Tibial artery (tissue), 4 donors: ENCODE measurements at places on chromosomes 16 and 17.

GRCh38 chr16:77782694-77783093 is 5.7 kb upstream of the VAT1L start:
- no peak for DNase-seq

DNA sequence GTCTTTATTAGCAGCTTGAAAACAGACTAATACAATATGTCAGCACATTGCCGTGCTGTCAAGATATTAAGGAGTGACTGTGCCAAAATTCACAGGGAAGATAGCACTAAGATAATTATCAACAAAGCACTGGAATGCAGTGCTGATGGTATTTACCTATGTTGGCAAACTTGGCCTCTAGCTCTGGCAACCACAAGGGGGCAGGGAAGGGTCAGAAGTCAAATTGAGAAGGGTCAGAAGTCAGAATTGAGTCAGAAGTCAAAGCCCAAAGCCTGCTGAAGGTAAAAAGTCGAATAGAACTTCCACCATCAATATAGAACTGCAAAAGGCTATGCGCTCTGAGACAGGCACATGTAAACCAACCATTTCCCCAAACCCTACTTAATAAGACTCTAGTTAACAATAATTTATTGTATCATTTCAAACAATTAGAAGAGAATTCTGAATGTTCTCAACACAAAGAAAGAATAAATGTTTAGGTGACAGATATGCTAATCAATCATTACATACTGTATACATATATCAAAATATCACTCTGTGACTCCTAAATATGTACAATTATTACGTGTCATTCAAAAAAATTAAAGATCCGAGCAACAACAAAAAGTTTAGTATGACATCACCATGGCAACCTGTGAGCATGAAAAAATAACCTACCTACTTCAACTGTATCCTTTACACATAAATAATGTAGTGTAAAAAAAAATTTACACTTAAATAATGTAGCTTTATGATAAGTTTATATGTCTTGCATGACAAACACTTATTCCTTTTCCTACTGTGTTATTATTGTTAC is 916.1 kb downstream of the KCNJ2 start:
- no peak for DNase-seq

GRCh38 chr17:28783161-28783560 is 39.4 kb downstream of the TRAF4 start:
- DNase-seq, result no peak

DNA sequence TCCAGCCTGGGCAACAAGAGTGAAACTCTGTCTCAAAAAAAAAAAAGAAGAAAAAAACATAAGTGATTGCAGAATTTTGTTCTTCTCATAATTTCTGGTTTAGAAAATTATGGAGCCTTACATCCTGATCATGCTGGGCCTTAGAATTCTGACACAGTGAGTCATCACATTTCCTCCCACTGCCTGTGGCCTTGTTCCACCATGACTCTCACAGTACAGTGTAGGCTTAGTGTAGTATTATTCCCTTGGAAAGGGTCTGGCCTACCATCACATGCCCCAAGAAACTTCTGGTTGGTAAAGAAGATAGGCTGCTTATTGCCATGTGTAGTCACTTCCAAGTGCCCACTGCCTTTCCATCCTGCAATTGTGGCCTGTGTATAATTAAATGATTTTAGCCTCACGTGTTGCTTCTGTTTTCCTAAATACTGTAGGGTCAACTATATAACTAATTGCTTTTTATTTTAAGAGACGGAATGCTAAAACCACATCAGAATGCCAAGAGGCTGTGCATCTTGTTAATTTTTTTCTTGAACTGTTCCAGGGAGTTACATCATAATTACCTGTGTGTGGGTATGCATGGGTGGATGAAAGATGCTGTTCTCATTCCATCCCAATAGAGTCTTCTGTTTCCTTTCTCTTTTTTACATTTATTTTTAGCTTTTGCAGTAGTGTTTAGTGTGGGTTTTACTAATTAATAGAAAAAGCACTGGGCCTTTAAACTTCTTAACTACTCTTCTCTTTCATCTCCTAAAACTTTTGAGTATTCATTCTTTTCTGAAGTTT is 25.9 kb downstream of the OGFOD1 start:
- DNase-seq, result no peak

DNA sequence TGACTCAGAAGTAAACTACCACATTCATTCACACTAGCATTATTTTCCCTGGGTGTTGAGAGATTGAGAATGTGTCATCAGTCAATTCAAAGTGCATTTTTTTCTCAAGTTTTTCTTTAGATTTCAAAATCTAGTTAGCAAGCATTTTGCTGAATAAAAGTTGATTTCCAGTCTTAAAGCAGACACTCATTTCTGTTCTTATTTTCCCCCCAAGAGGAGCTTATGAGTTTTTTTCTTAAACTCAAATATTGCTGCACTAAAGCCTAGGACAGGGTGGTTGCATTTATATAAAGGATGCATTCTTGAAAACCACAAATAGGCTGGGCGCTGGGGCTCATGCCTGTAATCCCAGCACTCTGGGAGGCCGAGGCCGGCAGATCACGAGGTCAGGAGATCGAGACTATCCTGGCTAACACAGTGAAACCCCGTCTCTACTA is 15.3 kb downstream of the CDH3 start:
- no peak for DNase-seq

- peak; percentile 88 for DNase-seq
Observed at GRCh38 chr17:81345228-81346089, 49.8 kb upstream of the BAHCC1 start.

GRCh38 chr17:42680331-42680808 is 1.3 kb downstream of the CCR10 start:
- peak; percentile 77 for DNase-seq

- DNase-seq, result no peak
Observed at GRCh38 chr17:6472517-6472916, 28.3 kb downstream of the PIMREG start.

- DNase-seq, result peak; percentile 65
Observed at GRCh38 chr17:29574732-29575510, 6.4 kb downstream of the TP53I13 start.

GRCh38 chr16:50248845-50249244 is 17.5 kb upstream of the ADCY7 start:
- no peak for DNase-seq

DNA sequence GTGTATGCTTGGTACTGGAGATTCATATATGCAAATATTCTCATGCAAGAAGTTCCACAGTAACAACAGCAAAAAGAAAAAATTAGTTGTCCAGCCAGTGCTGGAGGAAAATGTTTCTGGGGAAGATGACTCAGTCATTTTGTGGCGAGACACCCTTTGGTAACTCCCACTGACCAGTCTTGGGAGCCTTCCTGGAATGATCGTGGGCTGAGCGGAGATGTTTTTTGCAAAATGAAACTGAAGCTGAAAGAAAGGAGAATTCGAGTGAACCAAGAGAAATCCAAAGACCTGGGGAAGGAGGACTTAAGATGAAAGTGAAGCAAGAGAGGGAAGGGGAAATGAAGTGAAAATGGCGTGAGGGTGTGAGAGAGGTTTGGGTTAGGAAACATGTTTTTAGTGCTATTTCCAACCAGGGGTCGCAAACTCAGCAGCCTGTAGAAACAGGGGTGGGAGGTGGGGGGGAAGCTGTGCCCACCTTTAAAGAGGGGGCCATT is 5.2 kb downstream of the ITPRIPL2 start:
- DNase-seq, result peak; percentile 73

DNA sequence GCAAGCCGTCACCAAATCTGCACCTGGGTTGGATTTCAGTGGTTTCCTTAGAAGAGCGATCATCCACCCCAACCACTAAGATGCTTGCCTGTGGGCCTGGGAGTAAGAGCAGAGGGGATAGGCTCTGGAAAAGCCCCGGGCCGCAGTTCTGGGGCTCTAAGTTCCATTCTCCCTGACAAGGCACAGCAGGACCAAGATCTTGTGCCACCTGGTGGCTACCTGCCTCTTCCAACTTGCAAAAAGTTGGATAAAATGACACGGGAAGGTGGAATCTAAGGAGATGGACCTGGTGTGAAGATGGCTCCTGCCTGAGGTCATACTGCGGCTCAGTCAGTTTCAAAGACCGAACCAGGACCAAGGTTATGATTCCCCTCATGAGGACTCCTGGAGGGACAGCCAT is 42.3 kb downstream of the ABCC12 start:
- DNase-seq, result no peak

DNA sequence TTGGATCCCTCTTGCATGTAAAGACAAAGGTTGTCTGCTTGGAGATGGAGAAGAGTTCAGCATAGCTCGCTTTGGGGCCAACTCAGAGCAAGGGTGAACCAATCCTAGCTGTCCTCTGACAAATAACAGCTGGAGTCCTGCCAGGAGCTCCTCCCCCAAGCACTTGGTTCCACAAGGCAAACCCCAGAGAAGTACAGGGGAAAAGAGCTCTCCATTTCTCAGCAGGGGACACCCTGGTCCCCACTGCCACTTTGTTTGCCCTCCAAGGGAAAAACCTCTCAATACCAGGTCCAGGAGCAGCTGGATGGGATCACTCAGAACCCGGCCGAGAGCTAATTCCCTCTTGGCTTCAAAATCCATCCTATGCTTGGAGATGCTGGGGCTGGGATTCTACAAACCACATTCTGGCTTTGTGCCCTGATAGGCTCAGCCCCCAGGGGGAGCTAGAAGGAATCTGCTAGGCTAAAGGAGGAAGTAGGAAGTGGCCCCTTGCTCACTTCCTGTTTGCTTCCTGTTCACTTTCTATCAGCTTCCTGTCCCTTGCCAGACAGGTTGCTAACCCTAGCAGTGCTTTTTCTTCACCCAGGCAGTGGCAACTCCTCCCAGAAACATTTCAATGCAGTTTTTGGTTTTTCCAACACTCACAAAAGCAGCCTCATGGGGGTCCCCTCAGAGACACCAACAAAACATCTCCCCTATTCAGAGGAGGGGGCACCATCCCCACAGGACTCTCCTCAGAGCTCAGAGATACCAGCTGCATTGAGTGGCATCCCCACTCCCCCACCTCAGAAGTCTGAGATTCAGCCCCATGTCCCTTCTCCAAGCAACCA is 30.7 kb downstream of the CDRT4 start:
- DNase-seq, result peak; percentile 70

- no peak for DNase-seq
Observed at GRCh38 chr17:14310101-14310500, 9.2 kb downstream of the HS3ST3B1 start.

- DNase-seq, result no peak
Observed at GRCh38 chr16:77288222-77288621, 89.0 kb downstream of the SYCE1L start.

GRCh38 chr17:82830249-82830661 is 9.6 kb downstream of the ZNF750 start:
- no peak for DNase-seq

DNA sequence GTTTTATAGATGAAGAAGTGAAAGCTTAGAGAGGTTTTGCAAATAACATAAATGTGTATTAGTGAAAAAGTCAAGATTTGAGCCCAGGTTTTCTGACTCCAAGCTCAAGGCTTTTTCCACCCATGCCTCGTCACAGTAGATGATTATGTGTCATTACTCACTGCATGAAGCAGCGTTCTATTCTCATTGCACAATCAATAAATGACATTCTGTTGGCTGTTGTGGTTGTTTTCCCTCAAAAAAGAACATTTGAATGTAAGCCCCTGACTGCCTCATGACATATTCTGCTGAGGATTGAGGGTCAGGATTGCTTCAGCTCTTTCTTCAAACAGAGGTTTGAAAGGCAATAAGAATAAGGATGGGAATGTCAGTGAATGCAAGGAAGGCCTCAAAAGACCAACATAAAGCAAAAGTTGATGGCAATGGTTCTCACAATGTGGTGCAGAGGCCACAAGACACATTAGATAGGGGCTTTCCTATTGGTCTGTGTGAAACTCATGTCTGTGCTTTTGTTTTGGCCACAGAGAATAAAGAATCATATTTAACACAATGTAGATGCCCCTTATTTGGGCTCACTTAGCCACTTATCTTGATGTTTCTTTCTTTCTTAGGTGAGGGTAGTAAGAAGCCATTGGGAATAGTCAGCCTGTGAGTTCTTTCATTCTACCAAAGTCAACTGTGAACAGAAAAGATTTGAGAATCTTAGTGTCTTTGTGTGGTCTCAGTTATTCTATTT is 5.4 kb upstream of the MMD start:
- DNase-seq, result no peak

DNA sequence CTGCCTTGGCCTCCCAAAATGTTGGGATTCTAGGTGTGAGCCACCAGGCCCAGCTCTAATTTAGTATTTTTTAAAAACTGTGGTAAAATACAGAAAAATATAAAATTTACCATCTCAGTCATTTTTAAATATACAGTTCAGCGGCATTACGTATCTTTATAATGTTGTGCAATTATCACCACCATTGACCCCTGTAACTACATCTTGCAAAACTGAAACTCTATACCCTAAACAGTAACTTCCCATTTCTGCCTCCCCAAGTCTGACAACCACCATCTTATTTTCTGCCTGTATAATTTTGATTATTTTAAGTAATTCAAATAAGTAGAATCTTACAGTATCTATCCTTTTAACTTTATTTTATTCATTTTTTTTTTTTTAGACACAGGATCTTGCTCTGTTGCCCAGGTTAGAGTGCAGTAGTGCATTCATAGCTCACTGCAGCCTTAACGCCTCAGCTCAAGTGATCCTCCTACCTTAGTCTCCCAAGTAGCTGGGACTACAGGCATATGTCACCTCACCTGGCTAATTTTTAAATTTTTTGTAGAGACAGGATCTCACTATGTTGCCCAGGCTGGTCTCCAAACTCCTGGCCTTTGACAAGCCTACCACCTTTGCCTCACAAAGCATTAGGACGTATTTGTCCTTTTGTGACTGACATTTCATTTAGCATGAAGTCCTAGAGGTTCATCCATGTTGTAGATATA is 10.9 kb upstream of the GGA2 start:
- no peak for DNase-seq

- no peak for DNase-seq
Observed at GRCh38 chr17:57862694-57863667, 13.1 kb upstream of the MRPS23 start.

DNA sequence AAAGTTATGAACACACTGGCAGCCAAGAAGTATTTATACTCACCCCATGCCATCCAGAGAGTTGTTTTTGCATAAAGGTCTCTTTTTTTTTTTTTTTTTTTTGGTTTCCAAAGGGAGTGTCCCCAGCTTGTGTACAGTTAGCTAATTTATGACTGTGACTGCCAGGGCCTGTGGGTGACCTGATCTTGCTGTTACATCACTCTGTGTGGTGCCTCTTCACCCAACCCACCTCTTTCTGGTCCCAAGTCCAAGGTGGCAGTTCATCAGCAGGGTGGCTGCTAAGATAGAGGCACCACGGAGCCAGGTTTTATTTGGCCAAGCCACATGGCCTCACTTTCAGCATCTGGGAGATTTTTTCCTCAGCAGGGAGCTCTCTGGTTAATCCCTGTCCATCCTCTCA is at the start of gene NOS2:
NOS2 (minus strand) TSS at position 8 of the 400 bp plus-strand sequence. CDS start 1,720 bp downstream, outside the sequence.
- no peak for DNase-seq

- no peak for DNase-seq
Observed at GRCh38 chr16:81863630-81864352, 84.7 kb downstream of the PLCG2 start.

- DNase-seq, result no peak
Observed at GRCh38 chr17:13135506-13135905, 117.7 kb upstream of the ELAC2 start.

DNA sequence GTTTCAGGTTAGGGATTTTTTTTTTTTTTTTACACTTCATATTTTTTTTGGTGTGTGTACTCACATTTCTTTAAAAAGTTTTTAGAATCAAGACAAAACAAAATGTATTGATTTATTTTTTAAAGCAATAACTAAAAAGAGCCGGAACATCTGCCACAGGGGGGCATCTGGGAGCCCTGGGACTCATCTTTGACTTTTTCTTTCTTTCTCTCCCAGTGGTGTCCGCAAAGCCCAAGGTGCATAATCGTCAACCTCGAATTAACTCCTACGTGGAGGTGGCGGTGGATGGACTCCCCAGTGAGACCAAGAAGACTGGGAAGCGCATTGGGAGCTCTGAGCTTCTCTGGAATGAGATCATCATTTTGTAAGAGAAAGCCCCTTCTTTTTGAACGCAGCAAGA is 36.3 kb downstream of the WWP2 start:
- DNase-seq, result no peak
